GM13977 (cell line): ENCODE measurements at places on chromosomes 11 and 22.

DNA sequence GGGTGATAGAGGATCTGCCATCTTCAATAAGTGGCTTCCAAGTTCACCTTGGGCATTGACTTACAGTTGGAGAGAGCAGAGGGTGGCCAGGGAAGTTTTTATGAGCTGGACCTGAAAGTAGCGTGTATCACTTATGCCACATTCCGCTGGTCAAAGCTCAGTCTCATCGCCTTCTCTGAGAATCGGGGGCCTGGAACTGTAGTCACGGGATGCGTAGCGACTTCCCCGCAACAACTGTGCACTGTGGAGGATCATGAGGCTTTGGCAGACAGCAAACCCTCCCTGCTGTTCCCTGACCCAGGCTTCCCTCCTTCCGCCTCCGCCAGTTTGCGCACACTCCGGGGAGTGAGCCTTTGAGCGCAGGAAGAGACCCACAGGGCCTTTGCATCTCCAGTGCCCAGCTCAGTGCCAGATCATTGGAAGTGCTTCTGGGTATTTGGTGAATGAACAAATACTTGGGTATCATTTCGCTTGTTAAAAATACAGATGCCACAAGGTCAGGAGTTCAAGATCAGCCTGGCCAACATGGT lies 95.5 kb downstream of the CEP164 start:
- no peak for DNase-seq

DNA sequence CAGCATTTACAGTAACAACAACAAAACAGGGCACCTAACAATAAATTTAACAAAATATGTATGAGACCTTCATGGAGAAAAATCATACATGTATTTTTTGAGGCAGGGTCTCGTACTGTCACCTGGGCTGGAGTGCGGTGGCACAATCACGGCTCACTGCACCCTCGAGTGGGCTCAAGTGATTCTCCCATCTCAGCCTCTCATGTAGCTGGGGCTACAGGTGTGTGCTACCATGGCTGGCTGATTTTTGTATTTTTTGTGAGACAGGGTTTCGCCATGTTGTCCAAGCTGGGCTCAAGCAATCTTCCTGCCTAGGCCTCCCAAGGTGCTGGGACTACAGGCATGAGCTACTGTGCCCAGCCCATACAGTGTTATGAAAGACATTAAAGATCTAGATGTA lies 278.1 kb downstream of the SWAP70 start:
- no peak for DNase-seq

GRCh38 chr11:17561526-17561925 lies 14.5 kb downstream of the OTOG start:
- DNase-seq = no peak

DNA sequence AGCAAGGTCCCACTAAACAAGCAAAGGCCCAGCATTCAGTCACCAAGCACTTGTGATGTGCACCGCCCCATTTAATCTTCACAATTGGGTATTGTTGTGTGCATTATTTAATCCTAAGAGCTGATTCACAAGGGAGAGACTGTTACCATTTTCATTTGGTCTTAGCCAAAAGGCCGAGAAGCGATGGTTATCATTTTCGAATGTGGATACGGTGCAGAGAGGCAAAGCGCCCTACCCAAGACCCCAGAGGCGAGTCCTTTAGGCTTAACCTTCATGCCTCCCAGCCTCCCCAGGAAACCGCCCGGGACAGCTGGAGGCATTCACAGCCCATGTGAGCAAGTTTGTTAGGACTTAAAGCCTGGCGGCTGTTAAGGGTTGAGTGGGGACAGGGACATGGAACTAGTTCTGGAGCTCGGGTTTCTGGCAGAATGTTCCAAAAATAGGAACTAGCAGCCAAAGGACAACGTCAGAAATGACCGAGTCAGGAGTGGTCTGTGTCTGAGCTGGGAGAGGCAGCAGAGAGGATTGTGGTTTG lies 13.0 kb upstream of the UPK3A start:
- no peak for DNase-seq

GRCh38 chr22:41915035-41915785 lies at the start of gene SHISA8:
TSS of gene SHISA8 (minus strand) at chr22:41915074. CDS start at chr22:41914667, 407 bp downstream.
- peak; percentile 87 for DNase-seq

GRCh38 chr11:75150879-75151278 lies at the start of gene SLCO2B1:
TSS of gene SLCO2B1 (plus strand) at chr11:75151107. CDS start at chr11:75151382, 275 bp downstream.
- no peak for DNase-seq

GRCh38 chr11:46918083-46918787 lies at the start of gene LRP4:
TSS of gene LRP4 (minus strand) at chr11:46918550. CDS start at chr11:46918379, 171 bp downstream.
- DNase-seq = peak; percentile 88

GRCh38 chr11:60367009-60367408 lies 11.3 kb upstream of the MS4A7 start:
- peak; percentile 78 for DNase-seq

DNA sequence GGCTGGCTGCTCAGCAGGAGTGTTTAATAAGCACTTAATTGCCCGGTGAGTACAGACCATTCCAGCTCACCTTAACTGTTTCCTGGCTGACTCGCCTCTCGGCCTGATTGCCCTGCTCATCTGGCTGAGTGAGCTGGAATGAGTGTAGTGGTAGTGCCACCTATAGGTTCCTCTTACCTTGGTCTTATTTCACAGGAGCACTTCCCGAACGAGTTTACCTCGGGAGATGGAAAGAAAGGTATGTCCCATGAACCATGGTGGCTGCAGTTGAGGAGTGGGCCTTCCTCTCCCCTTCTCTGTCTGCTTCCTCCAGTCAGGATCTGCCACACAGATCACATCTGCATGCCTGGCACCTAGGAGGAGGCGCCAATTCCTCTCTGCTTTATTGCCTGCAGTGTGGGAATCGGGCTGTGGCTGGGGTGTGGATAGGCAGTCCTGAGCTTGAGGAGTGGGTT lies 26.7 kb downstream of the UPB1 start:
- peak; percentile 66 for DNase-seq

GRCh38 chr11:132158696-132159095 lies 788.3 kb downstream of the NTM start:
- DNase-seq = no peak

DNA sequence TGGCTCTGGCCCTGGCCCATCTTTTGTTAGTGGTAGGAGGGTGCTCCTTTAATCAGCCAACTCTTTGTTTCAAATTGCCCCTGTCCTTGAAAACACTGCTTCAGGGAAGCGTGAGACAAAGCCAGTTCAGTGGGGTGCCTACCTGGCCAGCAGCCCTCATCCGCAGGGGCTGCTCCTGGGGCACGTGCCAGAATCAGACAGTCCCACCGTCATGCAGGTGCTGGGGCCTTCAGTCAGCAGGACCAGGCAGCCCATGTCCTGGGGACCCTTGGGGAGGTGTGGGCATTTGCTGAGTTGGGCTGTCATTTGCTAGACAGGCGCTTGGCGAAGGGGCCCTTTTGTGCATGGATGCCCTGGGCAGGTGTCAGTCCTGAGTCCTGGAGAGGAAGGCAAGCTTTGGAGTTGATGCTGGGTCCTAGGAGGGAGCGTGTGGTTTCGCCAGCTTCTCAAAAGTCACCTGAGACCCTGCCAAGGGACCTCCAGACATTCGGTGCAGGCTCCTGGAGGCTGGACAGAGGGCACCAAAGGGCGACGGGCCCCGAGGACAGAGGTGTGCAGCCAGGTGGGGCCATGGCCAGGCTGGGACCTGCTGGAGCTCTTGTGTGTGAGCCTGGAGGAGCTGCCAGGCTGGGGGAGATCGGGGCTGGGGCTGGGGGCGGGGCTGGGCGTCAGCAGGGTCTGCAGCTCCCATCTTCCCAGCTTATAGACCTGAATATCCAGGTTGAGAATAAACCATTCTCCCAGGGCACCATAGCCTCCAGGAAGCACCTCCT lies 15.0 kb upstream of the RTN4R start:
- no peak for DNase-seq

GRCh38 chr11:76666830-76667229 lies 3.7 kb downstream of the LRRC32 start:
- DNase-seq = no peak

DNA sequence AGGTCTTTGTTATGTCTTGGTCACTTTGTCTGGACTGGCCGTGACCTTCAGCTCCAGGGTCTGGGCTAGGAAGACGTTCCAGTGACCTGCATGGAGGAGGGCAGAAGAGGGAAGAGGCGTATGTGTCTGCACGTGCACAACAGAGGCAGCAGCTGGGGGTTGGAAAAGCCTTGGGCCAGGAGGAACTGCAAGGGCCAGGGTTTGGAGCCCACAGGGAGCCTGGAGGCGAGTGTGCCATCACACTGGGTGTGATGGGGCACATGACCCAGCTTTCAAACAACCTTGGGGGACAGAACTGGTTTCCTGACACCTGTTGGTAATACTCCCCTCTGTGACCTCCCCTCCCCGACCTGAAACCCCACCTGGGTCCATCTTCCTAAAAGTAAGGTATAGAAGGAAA lies 34.7 kb downstream of the CHRDL2 start:
- no peak for DNase-seq

DNA sequence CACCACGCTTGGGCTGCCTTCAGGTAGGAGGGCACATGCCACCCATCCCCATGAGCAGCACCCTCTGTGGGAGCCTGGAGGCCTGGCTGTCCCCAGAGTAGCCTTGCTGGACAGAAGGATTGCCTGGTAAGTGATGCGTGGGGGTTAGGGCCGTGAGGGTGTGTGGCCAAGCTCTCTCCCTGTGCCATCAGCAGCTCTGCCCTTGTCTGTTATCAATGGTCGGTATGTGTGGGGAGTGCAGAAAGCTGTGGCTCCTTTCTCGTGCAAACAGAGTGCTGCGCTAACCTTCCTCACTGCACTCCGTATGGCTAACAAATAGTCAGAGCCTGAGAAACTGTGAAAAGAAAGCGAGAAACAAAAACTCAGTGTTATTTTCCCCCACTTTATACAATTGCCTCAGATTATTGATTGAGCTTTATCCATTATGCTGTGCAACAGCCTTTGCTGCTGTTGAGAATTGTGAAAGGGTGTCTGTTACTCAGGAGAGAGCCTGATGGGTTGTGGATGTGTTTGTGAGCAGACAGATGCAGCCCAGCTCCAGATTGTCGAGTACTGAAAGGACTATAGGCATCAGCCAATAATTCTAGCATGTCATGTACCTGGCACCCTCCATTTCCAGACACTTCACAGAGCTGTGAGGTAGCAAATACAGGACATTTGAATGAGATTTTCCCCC lies 432.2 kb downstream of the NTM start:
- no peak for DNase-seq

- no peak for DNase-seq
These were observed 551 bp upstream of the DEUP1 start for GRCh38 chr11:93329936-93330445.

GRCh38 chr11:18677560-18677959 lies 21.0 kb upstream of the TMEM86A start:
- no peak for DNase-seq

GRCh38 chr22:47191671-47192650 lies 429.5 kb downstream of the TBC1D22A start:
- no peak for DNase-seq

DNA sequence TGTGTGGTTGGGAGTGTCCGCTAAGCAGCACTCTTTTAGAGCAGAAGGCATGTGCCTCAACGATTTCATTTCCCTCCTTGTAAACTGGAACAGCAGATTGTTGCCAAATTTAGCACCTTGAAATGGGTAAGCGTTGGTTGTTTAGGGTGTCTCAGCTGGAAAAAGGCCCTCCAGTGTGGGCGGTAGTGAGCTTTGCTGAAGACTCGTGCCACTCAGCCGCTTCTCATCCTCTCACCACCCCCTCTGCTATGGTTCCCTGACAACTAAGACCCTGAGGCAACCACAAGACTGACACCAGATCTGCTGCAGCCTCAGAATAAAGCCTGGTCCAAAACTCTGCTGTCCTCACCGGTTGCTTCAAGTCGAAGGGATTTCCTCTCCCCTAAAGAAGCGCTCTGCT lies 9.9 kb upstream of the FERMT3 start:
- no peak for DNase-seq

DNA sequence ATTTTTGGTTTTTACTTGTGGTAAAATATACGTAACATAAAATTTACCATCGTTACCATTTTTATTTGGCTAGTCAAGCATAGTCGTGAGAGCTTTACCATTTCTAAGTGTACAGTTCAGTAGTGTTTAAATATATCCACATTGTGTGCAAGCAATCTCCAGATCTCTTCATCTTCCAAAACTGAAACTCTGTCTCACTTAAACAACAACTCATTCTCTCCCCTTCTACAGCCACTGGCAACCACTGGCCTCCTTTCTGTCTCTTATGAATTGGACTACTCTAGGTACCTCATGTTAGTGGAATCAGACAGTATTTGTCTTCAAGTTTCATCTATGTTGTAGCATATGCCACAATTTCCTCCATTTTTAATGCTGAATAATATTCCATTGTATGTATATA lies 37.4 kb downstream of the SMC1B start:
- peak; percentile 18 for DNase-seq

DNA sequence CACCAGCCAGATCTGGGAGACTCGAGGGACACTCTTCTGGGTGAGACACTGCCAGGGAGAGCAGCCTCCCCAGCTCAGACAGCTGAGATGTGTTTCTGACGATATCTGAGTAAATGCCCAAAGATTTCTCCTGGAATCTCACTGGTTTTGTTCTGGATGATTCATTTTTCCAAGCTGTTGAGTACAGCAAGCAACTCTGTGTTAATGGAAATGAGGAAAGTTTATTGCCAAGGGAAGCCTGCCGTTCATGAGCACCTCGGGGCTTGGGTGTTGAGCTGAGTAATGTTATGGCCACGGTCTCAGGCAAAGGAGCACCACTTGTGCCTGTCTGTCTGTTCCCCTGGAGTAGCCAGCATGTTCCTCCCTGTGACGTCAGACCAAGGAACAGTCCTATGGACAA lies 1132.4 kb downstream of the BRD1 start:
- no peak for DNase-seq

GRCh38 chr11:75768112-75768908 lies at the start of gene DGAT2:
TSS of gene DGAT2 (plus strand) at chr11:75768778. CDS start at chr11:75768992, 214 bp downstream.
- peak; percentile 94 for DNase-seq

- no peak for DNase-seq
These were observed 20.0 kb downstream of the CYP2R1 start for GRCh38 chr11:14872032-14872431.

- DNase-seq = no peak
These were observed 25.8 kb upstream of the MUC15 start for GRCh38 chr11:26597899-26598298.

- no peak for DNase-seq
These were observed 25.2 kb upstream of the MICALL1 start for GRCh38 chr22:37880668-37881440.

GRCh38 chr11:126008956-126009355 lies 53.7 kb downstream of the CDON start:
- no peak for DNase-seq

DNA sequence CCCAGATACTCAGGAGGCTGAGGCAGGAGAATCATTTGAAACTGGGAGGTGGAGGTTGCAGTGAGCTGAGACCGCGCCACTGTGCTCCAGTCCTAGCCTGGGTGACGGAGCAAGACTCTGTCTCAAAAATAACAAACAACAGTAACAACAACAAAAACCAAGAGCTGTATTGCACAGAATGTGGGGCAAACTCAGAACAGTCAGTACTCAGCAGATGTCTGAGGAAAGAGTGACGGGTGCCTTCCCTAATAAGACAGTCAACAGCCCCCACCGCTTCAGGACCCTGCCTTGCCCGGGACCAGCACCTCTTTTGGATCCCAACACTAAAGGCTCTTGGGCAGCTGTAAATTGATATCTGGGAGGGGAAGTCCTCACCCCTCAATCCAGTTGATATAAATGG lies 40.3 kb downstream of the RIBC2 start:
- no peak for DNase-seq

GRCh38 chr11:55357560-55358184 lies 10.1 kb upstream of the OR4A15 start:
- no peak for DNase-seq

- no peak for DNase-seq
These were observed 22.3 kb upstream of the GLYATL2 start for GRCh38 chr11:58866788-58867187.

- DNase-seq = no peak
These were observed 5.7 kb downstream of the TMEM184B start for GRCh38 chr22:38267086-38267485.
